ENCODE measurements at places on chromosomes 5 and 9. TPM values are rescaled to one million over a fixed set of nuclear protein-coding genes. Genes with fewer than 3 reads are reported as not detected.

PNPLA7 gene
- total RNA-seq: 1.8 TPM

SLC27A6 gene
- not detected for total RNA-seq

PCDHGB1 gene
- 1.5 TPM for total RNA-seq

FIBCD1 gene
- 9.3 TPM for total RNA-seq

RNF183 gene
- not detected for total RNA-seq
